ENCODE measurements at places on chromosomes 12 and 14.
A peak's percentile ranks its signal among the peaks of the same experiment; 100 is the strongest.

DNA sequence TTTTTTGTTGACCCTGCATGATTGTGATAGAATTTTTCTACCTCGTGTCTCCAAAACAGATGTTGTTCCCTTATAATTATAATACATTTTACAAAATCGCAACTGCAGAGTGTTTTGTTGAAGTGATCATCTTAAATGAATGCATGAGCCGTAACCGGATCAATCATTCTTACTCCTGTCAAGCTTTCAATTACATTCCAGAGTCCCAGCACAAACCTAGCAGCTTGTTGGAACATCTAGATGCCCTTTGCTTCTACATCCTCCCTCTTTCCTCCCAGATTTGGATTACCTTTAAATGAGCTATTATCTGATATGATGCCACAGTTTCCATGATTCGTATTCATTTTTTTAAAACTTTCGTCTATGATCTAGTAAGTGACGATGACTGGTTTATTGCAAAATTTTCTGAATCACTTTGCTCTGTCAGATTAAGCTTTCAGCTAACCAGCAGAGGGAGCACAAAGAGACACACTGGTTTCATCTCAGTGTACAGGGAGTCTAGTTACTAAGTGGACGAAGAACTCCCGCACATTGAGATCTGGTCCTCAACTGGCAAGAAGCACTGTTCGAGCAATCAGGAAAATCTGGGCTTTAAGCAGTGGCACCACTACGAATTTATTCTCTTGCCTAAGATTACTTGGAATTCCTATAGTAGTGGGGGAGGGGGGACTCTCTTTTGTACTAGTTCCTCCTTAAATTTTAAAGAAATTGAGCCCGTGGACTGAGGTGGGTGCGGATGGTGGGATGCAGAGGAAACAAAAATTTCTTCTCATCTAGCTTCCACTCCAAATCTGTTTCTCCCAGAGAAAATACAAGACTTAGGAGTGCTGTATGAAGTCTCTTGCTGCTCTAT lies 40.9 kb downstream of the TSHR start:
- no peak for DNase-seq

DNA sequence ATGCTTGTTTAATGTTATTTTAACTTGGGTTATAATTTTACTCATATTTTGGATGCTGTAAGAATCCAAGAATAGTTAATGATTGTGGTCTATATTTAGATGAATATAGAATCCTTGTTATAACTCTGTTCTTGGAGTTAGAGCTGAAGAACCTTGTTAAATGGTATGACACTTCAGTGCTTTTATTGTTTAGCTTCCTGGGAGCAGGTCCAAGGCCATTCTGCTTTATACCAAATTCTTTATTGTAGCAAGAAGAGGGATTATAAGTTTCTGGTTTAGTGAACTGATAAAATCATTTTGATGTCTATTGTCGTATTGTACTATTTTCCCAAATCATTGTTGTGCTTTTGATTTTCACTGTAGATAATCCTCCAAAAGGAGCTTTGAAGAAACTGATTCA lies 69.4 kb downstream of the MIA2 start:
- DNase-seq = no peak

DNA sequence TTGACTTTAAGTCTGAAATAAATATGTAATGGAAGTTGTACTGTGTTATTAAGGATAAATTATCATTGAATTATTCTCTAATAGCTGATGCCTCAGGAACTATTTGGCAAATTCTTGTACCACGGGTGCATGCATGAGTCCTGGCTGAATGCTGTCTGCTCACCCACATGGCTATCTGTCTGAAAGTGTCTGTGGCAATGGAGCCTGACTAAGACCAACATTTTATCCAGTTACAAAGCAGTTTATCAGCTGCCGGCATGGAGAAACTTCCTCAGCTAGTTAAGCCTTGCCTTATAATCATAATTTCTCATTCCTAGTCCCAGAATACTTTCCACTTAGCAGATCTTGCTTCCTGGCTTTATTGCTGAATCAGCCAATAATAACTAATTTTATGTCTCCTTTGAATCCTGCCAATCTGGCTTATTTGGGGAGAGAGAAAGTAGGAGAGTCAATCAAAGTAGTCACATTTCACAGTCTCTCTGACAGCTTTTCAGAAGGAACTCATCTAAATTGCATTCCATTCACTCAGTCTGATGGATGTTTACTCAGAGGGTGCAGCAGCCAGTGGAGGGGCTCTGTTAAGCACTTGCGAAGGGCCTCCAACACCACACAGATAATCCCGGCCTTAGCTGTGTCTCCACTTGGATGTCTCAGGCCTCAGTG lies 280.6 kb upstream of the CLEC14A start:
- DNase-seq = no peak

GRCh38 chr14:101876555-101876938 lies 87.8 kb upstream of the DYNC1H1 start:
- DNase-seq = peak; percentile 57

DNA sequence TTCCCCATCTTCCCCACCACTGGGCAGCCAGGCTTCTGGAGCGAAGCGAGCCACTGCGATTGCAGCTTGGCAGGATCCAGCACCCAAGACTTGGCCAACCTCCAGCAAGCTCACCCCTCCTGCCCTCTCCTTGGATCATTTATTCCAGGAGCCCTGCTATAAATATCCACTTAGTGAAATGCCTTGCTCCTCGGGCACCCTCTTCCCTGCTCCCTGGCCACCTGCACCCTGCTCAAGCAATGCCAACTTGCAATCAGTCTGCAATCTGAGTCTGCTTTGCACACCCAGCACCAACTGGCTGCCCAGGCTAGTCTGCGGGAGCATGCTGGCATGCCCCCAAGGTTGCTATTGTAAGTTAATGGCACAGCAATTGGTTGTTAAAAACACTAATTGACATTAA lies 666.0 kb downstream of the MED13L start:
- DNase-seq = no peak

- no peak for DNase-seq
Observed at GRCh38 chr12:119306593-119306992, 27.9 kb upstream of the CCDC60 start.

DNA sequence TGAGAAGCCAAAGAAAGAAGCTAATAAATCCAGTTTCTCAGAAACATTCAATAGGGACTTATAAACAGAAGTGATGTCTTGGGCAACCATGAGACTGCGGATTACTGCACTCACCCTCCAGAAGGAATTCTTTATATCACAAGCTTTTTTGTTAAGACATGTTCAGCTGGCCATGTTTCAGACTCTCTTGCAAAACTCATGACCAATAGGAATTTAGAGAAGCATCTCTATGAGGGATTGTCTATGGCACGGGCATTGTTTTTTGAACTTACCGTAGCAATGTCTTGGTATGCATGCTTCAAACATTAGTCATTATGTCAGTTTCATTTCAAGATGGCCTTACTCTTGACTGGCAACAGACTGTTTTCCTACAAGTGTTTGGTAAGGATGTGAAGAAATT lies 15.5 kb upstream of the ZNF268 start:
- no peak for DNase-seq

GRCh38 chr12:15165012-15165659 lies 56.1 kb downstream of the RERG start:
- no peak for DNase-seq

DNA sequence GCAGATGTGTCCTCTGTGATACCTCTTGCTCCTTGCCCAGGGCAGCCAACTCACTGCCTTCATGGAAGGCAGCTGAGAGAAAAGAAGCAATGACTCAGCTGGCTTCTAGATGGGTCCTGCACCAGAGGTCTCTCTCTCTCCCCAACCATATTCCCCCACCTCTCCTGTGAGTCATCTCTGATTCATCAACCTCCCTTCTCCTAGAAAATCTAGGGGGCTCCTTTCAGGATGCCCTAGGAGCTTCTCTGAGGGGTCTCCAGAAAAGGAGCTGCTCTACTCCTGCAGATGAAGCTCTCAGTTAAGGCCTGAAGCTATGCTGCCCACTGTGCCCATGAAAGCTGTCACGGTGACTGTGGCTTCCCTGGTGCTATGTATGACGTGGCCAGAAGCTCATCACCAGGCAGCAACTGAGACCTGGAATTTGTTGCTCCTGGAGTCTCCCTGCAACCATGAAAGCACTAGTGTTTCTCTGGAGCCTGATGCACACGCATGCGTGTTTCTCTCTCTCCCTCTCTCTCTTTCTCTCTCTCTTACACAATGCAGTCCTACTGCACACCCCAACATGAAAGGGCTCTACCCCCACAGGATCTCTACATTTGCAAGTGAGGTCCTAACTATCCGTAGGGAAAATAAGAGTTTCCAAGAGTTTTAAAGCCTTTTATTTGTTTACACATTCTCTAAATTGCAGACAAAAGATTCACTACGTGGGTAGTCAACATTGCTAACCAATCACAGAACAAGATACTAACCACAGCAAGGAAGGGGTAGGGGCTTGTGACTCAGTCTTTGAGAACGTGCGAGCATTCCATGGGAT lies 285.3 kb downstream of the DPF3 start:
- DNase-seq = no peak

DNA sequence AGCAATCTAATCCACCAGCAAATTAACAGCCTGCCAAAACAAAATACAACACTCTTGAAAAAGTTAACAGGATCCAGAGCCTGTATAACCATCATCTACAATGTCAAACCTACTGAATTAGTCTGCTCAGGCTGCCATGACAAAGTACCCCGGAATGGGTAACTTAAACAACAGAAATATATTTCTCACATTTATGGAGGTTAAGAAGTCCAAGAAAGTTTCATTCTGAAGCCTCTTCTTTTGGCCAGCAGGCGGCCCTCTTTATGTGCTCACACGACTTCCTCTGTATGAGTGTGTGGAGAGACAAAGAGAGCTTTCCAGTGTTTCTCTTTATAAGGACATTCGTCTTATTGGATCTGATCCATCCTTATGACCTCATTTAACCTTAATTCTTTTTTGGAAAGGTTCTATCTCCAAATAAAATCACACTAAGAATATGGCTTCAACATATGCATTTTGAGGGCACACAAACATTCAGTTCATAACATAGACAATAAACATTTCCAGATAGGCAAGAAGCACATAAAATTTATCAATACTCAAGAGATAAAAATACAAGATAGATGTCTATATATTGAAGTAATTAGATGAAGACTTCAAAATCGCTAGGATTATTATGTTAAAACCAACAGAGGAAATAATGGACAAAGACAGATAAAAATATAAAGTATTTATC lies 5.9 kb upstream of the RERG start:
- DNase-seq = peak; percentile 10

GRCh38 chr12:49357103-49357678 lies 10.1 kb upstream of the SPATS2 start:
- DNase-seq = no peak

GRCh38 chr12:114403690-114404066 lies 2.3 kb downstream of the TBX5 start:
- no peak for DNase-seq

DNA sequence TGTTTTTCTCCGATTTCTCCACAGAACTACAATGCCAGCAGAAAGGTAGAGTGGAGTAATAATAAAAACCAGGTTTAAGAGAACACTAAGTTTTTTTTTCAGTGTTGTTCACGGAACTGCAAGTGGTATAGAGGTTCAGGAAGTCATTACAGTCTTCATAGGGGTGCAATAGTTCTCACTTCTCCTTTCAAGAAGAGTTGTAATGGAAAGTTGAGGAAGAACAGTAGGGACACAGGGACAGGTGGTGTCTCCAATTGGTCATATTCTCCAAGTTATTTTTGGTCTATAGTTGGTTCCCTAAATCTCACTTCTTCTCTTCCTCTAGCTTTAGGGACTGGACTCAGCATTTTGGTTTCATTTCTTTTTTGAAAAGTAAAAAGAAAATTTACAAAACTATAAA lies 894.0 kb downstream of the NRXN3 start:
- DNase-seq = no peak

GRCh38 chr14:48384821-48385220 lies 709.4 kb upstream of the MDGA2 start:
- no peak for DNase-seq

- DNase-seq = peak; percentile 100
Observed at GRCh38 chr12:122225683-122226365, at the start of gene DIABLO. Gene DIABLO (minus strand): TSS chr12:122226052. CDS start chr12:122226014, 38 bp downstream.

DNA sequence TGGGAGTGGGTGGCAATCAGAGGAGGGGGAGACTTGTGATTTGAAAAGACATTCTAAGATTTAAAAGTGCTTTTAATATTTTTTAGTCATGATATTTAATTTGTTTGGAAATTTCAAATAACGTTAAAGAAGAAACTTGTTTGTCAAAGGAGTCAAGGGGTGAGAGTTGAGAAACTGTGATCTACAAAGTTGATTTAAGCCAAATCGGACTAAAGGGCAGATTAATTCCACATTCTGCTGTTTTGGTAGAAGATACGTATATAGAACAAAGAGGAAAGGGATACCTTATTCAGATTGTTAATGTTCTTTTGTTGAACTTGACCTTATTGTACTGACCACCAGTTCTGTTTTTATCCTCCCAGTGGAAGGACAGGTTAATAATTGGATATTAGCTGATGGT lies 6.7 kb downstream of the EIF4B start:
- DNase-seq = no peak

GRCh38 chr12:113796066-113796827 lies 169.9 kb downstream of the RBM19 start:
- no peak for DNase-seq

DNA sequence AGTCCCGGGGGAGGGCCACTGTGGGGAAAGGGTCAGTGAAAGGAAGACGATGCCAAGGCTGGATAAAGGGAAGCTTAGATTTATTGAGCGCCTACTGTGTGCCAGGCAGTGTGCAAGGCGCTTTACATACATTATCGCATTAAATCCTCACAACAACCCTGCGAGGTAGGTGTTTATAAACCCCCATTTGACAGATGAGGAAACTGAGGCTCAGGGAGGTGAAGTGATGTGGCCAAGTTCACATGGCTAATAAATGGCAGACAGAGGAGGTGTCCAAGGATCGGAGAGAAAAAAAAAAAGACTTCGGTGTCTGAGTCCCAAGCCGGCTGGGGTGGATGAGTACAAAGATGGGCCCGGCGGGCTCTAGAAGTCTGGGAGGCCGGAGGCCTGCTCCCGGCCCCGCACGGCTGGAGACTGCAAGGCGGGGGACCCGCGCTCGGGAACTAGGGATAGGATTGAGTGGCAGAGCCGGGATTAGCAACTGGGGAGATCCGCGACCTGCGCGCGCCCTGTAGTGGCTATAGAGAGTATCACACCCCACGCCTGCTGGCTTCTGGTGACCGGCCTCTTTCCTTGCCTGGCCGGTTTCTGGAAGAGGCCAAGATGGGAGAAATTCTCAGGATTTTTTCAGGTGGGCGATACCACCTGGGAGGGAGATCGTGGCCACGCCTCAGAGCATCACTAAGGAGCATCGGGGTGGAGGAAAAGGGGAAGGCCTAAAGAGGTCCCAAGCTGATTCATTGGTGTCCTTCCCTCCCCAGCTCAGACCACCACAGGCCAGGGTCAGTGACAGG lies 3.9 kb downstream of the DDN start:
- DNase-seq = peak; percentile 55

DNA sequence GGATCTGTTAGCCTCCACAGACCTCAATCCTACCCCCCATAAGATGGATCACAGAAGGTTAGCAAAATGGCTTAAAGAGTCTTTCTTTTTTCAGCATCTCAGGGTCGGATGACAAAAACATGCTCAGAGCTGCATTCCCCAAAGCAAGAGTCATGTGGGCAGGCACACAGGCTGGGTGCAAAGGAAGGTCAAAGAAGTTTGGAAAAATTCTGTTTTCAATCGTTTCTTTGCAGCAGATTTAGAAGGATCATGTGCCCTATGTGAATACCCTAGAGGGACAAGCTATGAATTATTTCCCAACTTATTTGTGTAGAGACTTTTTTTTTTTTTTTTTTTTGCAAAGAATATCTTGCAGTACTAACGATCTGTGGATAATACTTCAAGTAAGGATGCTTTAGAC lies 845.4 kb downstream of the VRK1 start:
- no peak for DNase-seq

- DNase-seq = no peak
Observed at GRCh38 chr12:24810378-24810777, 138.5 kb downstream of the BCAT1 start.

- no peak for DNase-seq
Observed at GRCh38 chr12:3107954-3108353, 30.8 kb downstream of the TSPAN9 start.
